Fibroblast of skin of abdomen (primary cell): ENCODE measurements at places on chromosomes 2 and 18.
A peak's percentile ranks its signal among the peaks of the same experiment; 100 is the strongest.

- DNase-seq = peak; percentile 57
These were observed 3.5 kb upstream of the SLC9A2 start for GRCh38 chr2:102615620-102616436.

GRCh38 chr2:31446848-31447247 is 32.3 kb upstream of the XDH start:
- DNase-seq = peak; percentile 73

GRCh38 chr2:240339411-240340360 is 95.8 kb upstream of the GPC1 start:
- DNase-seq = no peak

DNA sequence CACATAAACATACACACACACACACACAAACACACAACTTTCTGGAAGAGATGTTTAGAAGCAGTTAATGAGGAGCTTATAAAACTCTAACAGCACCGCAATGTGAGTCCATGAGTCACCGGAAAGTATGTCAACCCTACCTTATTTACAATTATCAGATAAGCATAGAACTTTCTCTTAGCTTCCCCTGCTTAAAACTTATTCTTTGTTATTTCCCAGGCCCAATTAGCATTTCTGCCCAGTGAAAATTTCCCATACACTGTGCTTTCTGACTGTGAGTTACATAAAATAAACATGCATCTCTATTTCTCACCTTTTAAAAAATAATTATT is 737.6 kb downstream of the LRP1B start:
- DNase-seq = peak; percentile 33

DNA sequence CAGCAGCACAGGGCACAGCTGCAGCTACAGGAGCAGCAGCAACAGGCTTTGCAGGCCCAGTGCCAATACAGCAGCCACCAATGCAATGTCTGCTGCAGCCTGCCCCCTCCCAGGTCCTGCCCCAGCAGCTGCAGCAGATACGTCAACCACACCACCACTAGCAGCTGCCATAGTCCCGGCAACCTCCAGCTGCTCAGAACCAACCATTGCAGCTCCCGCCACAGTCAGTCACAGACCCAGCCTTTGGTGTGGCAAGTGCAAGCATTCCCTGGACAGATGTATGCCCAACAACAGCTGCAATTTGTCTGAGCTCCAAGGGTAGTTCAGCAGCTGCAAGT is 53.3 kb upstream of the TUBA3E start:
- no peak for DNase-seq

- no peak for DNase-seq
These were observed 97.9 kb upstream of the TAF1B start for GRCh38 chr2:9745153-9745899.

DNA sequence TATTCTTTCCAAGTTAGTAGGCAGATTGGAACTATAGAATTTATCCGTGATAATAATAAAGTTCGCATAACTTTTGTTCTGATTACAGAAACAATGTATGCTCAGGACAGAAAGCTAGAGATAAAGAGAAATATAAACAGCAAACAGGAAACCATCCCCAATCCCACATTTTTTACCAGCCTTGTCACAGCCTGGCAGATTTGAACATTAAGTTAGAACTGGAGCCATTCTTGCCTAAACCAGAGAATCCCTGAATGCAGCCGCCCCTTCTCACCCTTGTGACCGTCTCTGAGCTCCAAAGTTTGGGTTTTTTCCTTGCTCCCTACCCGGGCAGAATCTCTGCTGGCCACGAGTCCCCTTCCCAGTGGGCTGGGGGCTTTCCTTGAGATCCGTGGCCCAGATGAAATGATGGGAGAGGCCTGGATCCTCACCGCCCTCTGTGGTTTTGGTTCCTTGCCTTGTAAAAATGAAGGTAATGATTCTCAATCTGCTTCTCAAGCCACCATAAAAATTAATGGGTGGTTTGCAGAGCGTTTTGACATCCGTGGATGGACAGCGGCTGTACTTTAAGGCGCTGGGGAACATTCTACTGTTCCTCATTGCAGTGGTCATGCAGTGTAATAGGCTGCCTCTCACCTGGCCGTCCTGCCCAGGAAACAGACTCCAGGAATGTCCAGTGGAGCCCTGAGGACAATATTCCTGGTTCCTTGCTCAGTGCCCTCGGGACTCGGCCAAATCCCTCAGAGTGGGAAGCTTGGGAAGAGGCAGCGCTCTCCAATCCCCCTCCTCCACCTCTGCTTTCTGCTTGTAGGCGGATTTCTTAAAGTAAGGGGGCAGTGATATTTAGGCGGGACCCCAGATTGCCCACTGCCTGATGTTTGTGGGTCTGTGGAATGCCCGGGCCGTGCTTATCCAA is 1.6 kb downstream of the SH3BP4 start:
- DNase-seq = no peak

DNA sequence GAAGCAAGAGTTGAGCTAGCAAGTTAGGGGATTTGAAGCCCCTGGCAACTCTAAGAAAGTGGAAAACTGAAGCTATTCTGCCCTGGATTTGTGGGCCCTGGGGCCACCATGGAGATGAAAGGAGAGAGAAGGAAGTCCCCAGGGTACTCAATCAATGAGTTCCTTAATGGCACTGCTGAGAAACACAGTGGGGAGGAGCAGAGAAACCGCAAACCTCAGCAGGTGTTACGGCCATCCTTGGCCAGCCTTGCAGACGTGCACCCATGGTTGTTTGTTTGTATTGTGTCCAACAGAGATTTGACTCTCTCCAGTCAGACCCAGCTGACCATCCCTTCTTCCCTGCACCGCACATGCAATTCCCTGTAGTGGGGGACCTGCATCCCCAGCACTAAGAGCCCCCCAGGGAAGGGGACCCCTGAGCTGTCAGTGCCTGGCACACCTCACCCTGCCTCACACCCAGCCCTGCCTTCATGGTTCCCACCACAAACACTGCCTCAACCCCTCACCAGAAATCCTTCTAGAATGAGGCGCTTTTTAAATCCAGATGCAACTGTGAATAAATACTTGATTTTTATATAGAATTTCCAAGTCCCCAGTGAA is 255.3 kb downstream of the SH3BP4 start:
- no peak for DNase-seq

GRCh38 chr2:226079196-226079595 is 679.7 kb downstream of the NYAP2 start:
- peak; percentile 69 for DNase-seq

GRCh38 chr2:175012516-175012915 is 7.3 kb upstream of the CHN1 start:
- no peak for DNase-seq

- DNase-seq = no peak
These were observed 5.8 kb downstream of the TBC1D8 start for GRCh38 chr2:101145406-101145805.

DNA sequence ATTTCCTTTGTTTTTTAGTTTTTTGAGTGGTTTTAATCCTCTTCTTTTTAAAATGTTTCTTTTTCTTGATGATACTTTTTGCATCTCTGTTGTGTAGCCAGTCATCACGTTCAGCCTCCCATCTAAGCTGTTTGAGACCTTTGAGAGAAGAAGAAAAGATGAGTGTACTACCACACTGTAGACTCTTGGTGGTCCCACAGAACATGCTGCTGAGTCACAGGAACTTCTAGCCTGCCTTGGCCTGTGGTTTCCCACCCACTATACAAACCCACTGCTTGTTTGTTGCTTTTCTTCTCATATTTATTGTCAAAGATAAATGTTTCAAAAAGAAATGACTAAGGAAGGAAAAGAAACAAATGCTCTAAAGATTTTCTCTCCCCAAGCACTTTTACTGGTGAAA is 5.5 kb downstream of the CEBPZOS start:
- peak; percentile 19 for DNase-seq

DNA sequence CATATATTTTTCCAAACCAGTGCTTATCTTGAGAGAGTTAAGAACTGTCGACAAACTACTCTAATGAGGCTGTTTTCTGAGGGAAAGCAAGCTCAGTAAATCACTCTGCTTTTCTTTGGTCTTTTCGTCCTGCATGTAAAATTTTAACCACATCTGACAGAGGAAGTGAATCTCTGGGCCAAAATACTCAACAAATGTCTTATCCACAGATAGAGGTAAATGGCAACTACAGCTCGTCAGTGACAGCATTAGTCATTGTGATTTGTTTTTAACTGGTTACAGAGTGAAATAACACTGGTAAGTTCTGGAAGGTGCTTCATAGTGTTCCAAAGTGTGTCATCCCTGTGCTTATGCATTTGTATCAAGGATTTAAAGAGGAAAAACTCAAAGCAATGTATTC is 82.6 kb upstream of the SLC8A1 start:
- peak; percentile 16 for DNase-seq

GRCh38 chr2:143193121-143193520 is 63.9 kb downstream of the ARHGAP15 start:
- DNase-seq = no peak

DNA sequence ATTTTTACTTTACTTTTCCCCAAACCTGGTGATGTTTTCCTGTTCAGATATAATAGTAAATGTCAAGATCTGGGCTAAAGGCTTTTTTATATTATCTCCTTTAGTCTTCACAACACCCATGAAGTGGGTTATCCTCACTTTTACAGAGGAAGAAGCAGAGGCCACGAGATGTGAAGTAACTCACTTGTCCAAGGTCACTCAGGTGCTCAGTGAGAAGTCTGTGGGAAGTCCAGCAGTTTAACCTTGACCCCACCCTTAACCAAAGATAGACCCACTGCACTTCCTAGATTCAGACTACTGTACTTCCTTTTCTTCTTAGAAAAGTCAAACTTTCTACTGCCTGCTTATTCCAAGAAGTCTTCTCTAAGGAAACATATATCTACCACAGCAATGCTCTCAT is 56.3 kb upstream of the STAT1 start:
- no peak for DNase-seq

- DNase-seq = no peak
These were observed 4.2 kb downstream of the GAREM2 start for GRCh38 chr2:26177122-26177521.

GRCh38 chr2:176814740-176815367 is 397.7 kb upstream of the HNRNPA3 start:
- peak; percentile 37 for DNase-seq

DNA sequence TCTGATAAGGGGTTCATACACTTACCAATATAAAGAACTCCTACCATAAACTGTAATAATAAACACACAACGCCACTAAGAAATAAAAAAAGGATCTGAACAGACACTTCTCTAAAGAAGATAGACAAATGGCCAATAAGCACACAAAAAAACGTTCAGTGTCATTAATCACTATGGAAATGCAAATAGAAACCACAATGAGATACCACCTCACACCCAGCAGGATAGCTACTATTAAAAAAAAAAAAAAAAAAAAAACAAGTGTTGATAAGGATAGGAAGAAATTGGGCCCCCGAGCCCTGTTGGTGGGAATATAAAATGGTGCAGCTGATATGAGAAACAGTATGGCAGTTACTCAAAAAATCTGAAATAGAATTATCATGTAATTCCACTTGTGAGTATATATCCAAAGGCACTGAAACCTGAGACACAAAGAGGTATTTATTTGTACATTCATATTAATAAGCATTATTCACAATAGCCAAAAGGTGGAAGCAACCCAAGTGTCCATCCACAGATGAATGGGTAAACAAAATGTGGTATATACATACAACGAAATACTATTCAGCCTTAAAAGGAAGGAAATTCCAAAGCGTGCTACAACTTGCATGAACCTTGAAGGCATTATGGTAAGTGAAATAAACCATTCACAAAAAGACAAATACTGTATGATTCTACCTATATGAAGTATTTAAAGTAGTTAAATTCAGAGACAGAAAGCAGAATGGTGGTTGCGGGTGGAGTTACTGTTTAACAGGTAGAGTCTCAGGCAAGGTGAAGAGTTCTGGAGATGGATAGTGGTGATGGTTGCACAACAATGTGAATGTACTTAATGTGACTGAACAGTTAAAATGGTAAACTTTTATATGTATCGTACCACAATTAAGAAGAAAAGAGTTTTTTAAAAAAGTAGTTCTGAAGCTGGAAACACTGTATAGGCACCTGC is 17.9 kb downstream of the REV1 start:
- DNase-seq = no peak

GRCh38 chr2:179272406-179273192 is 8.0 kb upstream of the SESTD1 start:
- peak; percentile 62 for DNase-seq

DNA sequence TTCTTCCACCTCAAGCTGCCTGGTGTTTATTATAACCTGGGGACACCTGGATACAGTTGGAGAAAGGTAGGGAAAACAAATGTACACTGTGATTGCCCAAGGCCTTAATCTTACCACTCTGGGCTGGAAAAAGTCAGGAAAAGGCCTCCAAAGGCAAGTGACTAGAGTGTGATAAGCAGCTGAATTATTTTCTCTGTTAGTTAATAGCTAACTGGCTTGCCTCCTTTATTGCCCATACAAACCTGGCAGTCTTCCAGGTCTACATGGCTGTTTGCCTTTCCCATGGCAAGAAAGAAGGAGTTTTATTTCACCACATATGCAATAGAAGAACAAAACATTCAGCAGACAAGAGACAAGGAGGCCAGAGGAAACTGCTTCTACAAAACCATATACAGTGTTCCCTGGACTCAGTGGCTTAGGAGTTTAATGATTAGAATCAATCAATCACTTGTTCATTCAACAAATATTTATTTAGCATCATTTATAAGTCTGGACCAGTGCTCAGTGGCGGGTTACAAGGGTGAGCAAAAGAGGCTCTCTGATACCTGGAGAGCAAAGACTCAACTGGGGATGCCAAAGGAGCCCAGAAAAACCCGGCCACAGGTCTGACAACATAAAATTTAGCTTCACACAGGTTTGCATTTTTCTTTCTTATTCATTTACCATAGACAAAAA is 27.5 kb upstream of the SUCLG1 start:
- DNase-seq = peak; percentile 31

DNA sequence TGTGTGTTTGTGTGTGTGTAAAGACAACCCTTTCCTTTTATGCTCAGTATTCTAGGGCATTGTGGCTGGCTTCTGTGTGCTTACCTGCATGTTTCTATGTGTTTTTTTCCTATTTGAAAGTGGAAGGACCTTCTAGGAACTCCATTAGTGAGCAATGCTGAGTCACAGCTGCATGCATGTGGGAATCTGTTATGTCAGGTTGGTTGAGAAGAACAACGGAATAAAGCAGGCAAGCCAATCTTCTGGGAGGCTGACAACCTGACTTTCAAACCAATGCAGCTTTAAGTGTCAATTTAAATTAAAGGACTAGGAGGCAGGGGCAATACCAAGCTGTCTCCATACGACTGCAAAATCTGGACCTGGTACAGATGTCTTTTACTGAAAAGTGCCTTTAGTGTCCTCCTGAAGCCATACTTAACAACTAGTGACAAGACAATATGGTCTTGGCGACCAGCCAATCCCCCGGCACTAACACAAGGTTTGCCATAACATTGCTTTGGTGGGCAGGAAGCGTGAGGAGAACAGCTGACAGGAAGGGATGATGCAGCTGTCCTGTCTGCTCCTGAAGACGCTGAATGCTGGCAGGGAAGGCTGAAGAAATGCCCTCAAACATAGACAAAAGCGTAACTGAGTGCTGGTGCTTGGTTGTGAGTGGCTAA is 514.7 kb upstream of the CDH7 start:
- DNase-seq = peak; percentile 20

DNA sequence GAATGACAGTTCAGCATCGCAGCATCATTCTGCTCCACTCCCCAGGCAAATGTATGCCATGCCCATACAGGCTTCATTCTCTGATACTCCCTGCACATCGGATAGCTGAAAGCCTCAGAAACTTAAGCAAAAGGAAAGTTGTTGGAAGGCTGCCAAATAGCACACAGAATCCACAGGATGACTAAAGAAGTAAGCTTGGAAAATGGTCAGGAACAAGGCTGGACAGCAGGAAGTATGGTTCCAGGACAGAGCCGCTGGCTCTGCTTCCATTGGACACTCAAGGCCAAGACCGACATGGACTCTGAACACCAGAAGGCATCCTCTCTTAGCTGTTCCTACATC is 256.5 kb downstream of the CDH20 start:
- DNase-seq = peak; percentile 77
